Kidney (tissue), 22 donors: ENCODE measurements at places on chromosomes 13 and 19. TPM values are rescaled to one million over a fixed set of nuclear protein-coding genes. Genes with fewer than 3 reads are reported as not detected.

PDX1 gene
- not detected for total RNA-seq

DNA sequence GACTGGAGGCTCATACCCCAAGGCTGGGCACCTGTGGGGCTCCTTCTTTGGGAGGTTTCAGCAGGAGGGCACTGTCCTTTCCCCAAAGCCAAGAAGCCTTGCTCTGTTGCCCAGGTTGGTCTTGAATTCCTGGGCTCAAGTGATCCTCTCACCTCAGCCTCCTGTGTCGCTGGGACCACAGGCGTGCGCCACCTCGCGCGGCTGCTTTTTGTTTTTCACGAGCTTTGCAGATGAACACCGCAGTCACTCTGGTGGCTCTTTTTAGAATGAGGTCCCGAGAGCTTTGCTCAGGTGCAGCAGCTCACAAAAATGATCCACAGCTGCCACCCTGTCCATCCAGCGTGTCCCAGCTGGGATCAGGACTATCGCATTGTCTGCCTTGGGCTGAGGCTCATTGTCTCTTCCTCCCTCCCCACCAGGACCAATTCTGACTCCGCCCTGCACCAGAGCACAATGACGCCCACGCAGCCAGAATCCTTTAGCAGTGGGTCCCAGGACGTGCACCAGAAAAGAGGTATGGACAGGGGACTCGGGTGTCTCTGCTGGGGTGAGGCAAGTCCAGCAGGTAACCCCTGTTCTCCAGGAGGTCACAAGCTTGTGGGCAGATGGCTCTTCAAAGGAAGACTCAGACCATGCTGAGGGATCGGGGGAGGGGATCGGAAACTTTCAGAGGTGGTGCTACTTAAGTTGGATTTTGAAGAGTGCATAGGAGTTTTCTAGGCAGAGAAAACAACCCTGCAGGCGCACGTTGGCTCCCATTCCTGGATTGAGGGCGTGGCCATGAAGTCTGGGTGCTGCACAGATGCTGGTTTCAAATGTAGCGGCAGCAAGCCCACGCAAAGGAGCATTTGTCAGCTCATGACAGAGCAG, 41.5 kb downstream of the COMP start:
- H3K4me1 ChIP-seq: no peaks in the 10 kb centered on the region
- no peaks in the 10 kb centered on the region for H3K27me3 ChIP-seq
- H3K36me3 ChIP-seq: peaks cover 4% of the 10 kb centered on the region
- H3K27ac ChIP-seq: no peak overlapping the region

DNA sequence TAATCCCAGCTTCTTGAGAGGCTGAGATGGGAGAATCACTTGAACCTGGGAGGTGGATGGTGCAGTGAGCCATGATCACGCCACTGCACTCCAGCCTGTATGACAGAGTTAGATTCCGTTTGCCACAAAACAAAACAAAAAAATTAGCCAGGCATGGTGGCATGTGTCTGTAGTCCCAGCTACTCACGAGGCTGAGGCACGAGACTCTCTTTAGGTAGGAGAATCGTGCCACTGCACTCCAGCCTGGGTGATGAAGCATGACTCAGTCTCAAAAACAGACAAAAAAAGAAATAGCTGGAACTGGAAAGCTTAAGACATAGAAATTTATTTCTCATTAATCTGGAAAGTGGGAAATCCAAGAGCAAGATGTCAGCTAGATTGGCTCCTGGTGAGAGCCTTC, 20.2 kb upstream of the ZNF808 start:
- DNase-seq: no peak
- no peak overlapping the region for H3K4me3 ChIP-seq
- no peaks in the 10 kb centered on the region for H3K36me3 ChIP-seq

- DNase-seq: no peak
- H3K27me3 ChIP-seq: no peaks in the 10 kb centered on the region
- no peak overlapping the region for H3K27ac ChIP-seq
- H3K4me1 ChIP-seq: no peaks in the 10 kb centered on the region
- no peak overlapping the region for H3K4me3 ChIP-seq
- peaks cover 2% of the 10 kb centered on the region for H3K36me3 ChIP-seq
Measured at GRCh38 chr19:13959962-13960862, 7.9 kb downstream of the DCAF15 start.

- H3K4me3 ChIP-seq: no peak overlapping the region
- no peaks in the 10 kb centered on the region for H3K27me3 ChIP-seq
- no peak overlapping the region for H3K27ac ChIP-seq
- peaks cover 28% of the 10 kb centered on the region for H3K36me3 ChIP-seq
Measured at GRCh38 chr19:42226886-42227285, 6.8 kb downstream of the ZNF526 start.

DNA sequence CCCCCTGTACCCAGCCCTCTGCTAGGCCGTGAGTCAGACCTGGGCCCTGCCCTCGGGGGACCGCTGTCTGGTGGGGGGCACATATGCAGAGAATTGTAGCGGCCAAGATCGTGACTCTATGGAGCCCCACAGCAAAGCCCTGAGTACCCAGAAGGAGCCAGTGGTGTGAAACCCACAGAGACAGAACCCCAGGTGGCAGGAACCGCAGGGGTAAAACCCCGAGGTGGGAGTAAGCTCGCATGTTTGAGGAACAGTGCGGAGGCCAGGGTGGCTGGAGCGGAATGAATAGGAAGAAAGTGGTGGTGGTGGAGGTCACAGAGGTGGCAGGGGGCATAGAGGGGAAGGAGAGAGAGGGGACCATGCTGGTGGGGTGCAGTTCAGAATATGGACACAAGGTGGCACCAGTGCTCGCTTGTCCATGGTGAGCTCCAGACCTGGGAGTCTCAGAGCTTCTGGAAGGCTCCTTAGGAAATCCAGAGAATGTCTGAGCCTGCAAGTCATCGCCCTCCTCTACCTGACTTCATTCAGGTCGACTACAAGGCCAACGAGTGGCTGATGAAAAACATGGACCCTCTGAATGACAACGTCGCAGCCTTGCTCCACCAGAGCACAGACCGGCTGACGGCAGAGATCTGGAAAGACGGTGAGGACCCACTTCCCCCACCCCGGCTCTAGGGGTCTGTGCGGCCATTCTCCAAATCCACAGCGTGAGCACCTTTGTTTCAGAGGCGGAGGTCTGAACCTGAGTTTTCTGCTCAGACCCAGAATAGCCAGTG, 48.9 kb downstream of the MYH14 start:
- H3K4me3 ChIP-seq: no peak overlapping the region
- no peak overlapping the region for H3K27ac ChIP-seq
- no peak for DNase-seq
